ENCODE measurements at places on chromosomes 5 and 9.

DNA sequence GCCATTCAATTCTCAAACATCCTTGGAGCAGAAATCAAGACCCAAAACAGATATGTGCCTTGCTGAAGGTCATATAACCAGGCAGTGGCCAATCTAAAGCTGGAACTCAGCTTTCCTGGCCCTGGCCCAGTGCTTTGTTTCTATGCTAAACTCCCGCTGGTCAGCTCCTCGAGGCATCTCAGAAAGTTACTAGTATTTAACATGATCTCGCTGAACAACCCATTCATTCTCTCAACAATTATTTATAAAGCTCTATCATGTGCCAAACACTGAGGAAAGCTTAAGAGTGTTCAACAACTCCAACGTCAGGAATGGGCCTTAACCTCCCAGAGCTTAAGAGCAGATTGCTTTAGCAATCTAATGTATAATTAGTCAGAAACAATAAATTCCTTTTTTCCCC, 54.0 kb downstream of the FOXD1 start:
- no peak for DNase-seq

DNA sequence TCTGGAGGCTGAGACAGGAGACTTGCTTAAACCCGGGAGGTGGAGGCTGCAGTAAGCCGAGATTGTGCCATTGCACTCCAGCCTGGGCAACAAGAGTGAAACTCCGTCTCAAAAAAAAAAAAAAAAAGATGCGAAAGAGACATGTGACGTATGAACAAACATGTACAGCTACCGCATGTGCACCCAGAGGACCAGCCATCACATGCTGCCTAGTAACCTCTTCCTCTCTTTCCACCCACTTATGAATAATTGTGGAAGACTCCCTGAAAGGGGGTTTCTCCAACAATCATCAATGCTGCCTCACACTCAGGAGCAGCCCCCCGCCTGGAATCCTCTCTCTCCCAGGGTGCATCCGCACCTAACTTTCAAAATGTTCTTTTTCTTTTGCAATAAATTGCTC, 2.2 kb downstream of the SARDH start:
- DNase-seq: no peak

- DNase-seq: no peak
Observed at GRCh38 chr9:8136477-8136876, 336.9 kb upstream of the DMAC1 start.

DNA sequence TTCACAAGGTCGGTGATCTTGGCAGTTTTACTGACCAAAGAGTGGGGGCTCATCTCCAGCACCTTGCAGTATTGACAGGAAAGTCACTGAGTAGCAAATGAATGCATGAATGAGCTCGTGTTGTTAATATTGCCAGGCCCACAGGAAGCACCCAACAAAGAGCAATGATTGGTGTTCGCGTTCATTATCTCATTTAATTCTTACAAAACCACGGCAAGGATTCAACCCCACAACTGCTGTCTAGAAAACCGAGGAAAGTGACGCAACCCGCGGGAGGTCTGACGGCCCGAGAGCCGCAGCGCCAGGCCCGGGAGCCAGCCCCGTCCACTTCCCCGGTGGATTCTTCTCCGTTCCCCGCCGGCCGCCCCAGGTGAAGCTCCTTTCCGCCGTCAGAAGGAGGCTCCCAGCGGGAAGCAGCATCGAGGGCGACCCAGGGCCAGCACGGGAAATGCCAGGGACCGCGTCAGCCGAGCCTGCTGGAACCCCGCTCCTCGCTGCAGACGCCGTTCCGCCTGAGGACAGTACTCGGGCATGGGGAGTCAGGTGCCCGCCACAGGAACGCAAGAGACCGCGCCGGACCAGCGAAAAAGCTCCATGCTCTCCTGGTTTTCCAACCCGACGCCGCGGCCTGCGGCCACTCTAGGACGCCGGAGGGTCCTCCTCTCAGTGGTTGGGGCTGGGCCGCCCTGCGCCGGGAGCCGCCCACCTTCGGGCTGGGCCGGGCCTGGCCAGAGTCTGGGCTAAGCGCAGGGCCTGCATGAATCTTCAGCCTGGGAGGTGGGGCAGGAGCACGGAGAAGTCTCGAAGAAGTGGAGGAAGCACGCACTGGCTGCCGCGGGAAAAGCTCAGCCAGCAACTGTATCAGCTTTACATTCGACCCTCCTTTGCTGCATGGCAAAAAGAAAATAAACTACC, 19.8 kb upstream of the FER start:
- peak; percentile 57 for DNase-seq

- no peak for DNase-seq
Observed at GRCh38 chr5:35478856-35479682, 138.6 kb upstream of the SPEF2 start.

DNA sequence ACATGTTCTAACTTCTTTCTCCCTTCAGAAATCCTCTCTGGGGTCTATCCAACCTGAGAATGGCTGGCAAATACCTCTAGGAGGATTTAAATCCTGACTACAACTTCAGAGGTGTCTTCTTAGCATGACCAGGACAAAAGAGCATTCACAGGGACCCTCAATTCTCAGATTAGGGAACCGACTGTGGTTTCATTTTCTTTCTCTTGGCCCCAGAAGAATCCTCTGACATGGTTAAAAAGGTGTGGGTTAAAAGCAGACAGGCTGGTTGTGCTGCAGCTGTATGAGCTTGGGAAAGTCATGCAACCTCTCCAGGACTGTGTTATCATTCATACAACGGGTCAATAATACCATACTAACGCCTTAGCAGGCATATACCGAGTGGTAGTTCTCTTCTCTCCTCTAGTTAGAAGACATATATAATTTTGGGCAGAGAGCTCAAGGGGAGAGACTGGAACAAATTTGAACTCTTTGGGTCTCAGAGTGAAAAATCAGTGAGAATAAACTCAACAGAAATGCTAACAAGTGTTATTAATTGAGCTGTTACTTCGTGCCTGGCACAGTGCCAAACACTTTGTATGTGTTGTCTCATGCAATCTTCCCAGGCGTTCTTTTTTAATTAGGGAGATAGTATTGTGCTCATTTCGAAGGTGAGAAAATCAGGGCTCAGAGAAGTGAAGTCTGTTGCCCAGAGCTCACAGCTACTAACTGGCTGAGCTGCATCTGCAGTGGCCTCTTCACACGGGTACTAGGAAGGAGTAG, 35.2 kb downstream of the INSYN2B start:
- no peak for DNase-seq

DNA sequence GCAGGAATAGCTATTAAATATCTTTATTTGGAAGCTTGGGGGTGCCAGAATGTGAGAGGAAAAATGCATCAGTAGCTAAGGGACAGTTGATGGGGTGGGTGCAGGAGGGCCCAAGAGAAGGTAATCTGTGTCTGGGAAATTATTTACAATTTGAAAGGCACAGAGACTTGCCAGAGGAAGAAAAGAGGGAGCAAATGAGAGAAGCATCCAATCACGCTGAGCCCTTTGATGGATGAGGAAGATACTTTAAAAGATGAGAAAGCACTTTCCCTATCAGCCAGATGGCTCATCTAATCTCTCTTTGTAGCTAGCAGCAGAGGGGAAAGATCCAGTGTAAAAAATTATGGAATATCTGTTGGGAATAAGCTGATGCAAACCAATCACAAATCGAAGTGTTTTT, 57.0 kb upstream of the ABCA1 start:
- DNase-seq: no peak

DNA sequence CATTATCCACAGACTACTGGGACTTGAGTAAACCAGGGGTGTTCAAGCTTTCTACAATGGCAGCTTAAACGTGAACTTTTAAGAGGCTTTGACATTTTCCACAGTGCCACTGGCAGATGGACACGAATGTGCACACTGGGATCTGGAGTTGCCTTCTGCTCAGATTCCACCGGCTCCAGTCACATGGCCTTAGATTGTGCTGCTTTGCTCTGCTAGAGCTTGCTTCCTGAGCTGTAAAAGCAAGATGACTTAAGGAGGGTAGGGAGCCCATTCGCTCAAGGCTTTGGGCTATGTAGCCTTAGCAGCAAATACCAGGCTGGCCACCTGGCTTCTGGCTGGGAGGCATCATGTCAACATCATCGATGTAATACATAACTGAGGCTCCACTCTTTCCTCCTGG, 436.9 kb downstream of the MED10 start:
- no peak for DNase-seq

DNA sequence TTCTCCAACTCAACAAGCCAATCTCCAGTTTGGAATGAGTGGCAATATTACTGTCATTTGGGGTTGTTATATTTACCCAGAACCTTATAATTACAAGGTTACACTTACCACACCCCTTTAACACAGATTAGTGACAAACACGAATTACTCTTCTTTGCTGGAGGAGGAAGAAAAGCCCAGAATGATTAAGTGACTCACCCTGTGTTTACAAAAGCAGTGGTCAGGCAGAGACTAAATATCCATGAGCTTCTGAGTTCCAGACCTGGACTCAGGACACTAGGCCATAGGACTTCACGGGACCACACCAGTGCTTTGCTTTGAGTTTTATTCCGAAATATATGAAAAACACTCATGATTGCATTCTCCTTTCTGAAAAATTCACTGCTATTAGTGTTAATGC, 370.8 kb downstream of the TLE1 start:
- DNase-seq: no peak

- no peak for DNase-seq
Observed at GRCh38 chr5:151674626-151675610, 11.8 kb downstream of the SPARC start.

GRCh38 chr5:72611118-72611730, 104.0 kb upstream of the ZNF366 start:
- peak; percentile 52 for DNase-seq

DNA sequence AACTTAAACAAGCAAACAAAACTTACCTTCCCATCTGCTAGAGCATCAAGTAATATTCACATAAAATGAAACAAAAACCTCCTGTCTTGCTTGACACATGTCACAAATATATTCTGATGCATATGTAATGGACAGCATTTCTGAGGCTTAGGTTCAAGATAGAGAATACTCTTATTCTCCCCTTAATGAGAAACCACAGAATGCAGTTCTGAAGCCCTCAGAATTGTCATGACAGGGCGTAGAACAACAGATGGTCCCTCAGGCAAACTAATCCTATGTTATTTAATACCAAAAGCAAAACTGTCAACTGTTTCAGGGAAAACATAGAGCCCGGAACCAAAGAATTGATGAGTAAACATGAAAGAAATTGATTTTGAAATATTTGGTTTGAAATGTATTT, 229.9 kb upstream of the RIOK2 start:
- DNase-seq: no peak

DNA sequence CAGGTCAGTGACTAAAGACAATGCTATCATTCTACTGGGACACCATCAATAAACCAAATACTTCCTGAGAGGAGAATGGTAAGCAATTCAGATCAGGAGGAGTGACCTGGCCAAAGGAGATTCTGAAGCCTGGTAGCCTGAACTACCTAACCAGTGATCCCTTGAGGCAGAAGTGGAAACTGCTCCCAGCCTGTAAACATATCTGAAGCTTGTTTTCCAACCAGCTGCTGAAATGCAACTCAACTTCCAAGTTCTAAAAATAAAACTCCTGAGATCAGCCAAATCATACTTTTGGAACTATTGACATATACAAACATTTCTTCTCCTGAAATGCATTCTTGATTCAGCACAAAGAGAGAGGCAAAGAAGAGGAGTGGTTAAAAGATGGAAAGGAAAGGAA, 204.1 kb downstream of the EBF1 start:
- DNase-seq: no peak

DNA sequence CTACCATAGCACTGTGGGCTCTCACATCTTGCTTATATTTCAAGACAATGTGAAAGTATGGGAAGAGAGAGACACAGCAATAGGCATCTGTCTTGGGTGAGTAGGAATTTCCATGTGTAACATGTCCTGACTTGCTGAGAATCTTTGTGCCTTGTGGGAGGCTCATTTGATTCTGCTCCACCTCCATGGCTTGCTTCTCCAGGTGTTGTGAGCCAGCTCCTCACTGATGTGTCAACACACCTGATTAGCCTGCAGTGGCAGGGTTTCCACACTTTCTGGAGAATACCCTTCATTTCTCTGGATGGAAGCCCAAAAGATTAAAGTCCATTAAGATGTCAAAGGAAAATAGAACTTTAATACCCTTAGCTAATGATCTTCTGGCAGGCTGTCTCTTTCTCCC, 613.6 kb downstream of the ZNF608 start:
- DNase-seq: no peak

DNA sequence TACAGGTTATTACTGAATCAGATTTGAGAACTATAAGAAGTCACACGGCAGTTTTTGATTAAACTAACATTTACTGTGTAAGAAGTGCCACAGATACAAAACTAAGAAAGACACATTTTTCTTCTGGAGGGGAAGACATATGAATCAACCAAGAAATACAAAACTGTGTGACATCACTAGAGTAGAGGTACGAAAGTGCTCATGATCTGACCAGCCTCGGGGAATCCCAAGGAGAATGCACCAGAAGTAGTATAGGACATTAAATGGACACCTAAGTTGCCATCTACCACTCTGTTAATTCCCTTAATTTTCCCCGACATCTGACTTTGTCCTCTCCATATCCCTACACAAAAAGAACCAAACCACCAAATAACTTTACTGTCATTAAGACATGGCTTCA, 5.3 kb upstream of the IFNK start:
- no peak for DNase-seq

DNA sequence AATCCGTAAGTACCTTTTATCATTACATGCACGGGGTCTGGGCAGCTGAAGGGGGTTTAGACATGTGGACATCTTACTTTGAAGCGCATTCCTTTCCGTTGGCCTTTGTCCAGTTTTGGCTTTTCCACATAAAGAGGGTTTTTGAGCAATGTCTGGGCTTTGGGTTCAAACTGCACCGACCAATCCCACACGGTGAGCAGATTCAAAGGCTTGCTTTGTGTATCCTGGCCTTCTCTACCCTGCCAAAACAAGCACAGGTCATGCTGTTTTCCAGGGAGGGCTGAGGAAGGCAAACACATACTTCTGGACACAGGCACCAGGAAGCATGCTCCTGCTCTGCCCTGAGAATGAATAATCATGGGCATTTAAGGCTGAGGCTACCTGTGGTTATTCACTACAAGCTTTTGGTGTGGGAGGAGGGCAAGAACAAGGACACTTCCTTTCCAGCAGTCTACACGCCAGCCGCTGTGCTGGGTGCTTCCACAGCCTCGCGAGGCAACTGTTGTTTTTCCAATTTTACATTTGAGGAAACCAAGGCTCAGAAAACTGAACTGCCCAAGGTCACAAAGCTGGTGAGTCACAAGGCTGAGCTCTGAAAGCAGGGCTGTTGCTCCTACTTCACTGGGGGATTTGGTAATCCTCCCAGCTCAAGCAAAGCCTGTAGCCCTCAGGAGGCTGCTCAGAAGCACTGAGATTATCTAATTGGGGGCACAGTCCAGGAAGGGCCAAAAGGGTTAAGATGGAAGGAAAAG, 59.8 kb upstream of the GOLPH3 start:
- no peak for DNase-seq

- DNase-seq: no peak
Observed at GRCh38 chr9:114205171-114206015, 50.1 kb downstream of the COL27A1 start.

- DNase-seq: no peak
Observed at GRCh38 chr5:168680395-168680794, 101.2 kb upstream of the PANK3 start.

All from germinal center (tissue), 1 donor.